ENCODE measurements at places on chromosomes 5 and 9. TPM values are rescaled to one million over a fixed set of nuclear protein-coding genes. Genes with fewer than 3 reads are reported as not detected.
A peak's percentile ranks its signal among the peaks of the same experiment; 100 is the strongest.

Gene PCDHGC4
- total RNA-seq = 4.0 TPM

Gene LCN9
- total RNA-seq = 0.72 TPM

Gene IER5L
- 1.0 TPM for total RNA-seq

Gene HSD17B3
- not detected for total RNA-seq

Gene PTGES
- 2.4 TPM for total RNA-seq

Gene UBLCP1
- 39.0 TPM for total RNA-seq

Gene CTNNA1
- total RNA-seq = 378 TPM

Gene OR2S2
- total RNA-seq = not detected

Gene OR1J2
- not detected for total RNA-seq

Gene PCDHA10
- 10.7 TPM for total RNA-seq

- no peak overlapping the region for H3K27ac ChIP-seq
- H3K36me3 ChIP-seq = no peaks in the 10 kb centered on the region
- DNase-seq = peak; percentile 10
- H3K4me3 ChIP-seq = no peak overlapping the region
- H3K4me1 ChIP-seq = no peaks in the 10 kb centered on the region
These were observed 156.8 kb downstream of the MACROH2A1 start for GRCh38 chr5:135242021-135242865.

DNA sequence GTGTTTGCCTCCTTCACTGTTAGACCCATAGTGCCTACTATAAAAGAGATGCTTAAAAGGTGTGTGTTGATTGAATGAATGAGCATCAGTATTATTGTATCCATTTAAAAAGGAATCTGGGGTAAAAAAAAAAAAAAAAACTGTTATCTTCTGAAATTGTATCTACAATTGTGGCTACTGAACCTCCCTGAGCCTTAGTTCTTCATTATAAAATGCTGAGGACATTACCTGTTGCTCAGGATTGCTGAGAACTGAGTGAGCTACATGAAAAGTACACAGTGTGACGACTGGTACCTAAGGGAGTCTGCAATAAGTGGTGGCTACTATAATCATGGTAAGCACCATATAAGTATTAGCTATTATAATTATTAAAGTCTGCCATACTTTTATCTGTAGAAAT, 270.7 kb downstream of the NR3C1 start:
- H3K27ac ChIP-seq = no peak overlapping the region
- H3K4me3 ChIP-seq = no peak overlapping the region
- H3K36me3 ChIP-seq = 0 out of 3 replicates have a peak, but pooled peaks cover 2% of the 10 kb centered on the region
- no peaks in the 10 kb centered on the region for H3K4me1 ChIP-seq

- H3K27me3 ChIP-seq = no peaks in the 10 kb centered on the region
- no peak for DNase-seq
- H3K27ac ChIP-seq = no peak overlapping the region
- H3K4me1 ChIP-seq = no peaks in the 10 kb centered on the region
These were observed 15.8 kb downstream of the UBE2QL1 start for GRCh38 chr5:6464441-6464840.

GRCh38 chr5:172110921-172111851, 76.8 kb downstream of the STK10 start:
- no peak overlapping the region for H3K4me3 ChIP-seq
- H3K27ac ChIP-seq = no peak overlapping the region
- peak; percentile 45 for DNase-seq
- no peaks in the 10 kb centered on the region for H3K4me1 ChIP-seq
- H3K27me3 ChIP-seq = no peaks in the 10 kb centered on the region

DNA sequence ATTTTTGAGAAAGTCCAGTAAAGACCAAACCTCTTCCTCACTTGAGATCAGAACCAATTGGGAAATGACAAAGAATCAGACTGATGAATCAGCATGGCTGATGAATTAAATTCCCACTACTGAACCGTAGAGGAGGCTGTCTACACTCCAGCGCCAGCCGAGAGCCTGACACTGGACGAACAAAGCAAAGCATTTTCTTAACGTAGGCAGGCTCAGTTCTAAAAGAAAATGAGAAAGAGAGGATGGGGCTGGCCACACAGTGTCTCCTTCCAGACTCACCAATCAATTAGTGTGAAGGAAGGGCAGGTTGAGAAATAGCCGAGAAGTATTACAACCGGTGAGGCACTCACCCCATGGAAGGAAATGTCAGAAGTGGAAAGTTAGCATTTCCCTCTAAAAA, 49.4 kb downstream of the ITGA1 start:
- no peaks in the 10 kb centered on the region for H3K4me1 ChIP-seq
- no peak overlapping the region for H3K27ac ChIP-seq
- H3K4me3 ChIP-seq = no peak overlapping the region
- no peak for DNase-seq

DNA sequence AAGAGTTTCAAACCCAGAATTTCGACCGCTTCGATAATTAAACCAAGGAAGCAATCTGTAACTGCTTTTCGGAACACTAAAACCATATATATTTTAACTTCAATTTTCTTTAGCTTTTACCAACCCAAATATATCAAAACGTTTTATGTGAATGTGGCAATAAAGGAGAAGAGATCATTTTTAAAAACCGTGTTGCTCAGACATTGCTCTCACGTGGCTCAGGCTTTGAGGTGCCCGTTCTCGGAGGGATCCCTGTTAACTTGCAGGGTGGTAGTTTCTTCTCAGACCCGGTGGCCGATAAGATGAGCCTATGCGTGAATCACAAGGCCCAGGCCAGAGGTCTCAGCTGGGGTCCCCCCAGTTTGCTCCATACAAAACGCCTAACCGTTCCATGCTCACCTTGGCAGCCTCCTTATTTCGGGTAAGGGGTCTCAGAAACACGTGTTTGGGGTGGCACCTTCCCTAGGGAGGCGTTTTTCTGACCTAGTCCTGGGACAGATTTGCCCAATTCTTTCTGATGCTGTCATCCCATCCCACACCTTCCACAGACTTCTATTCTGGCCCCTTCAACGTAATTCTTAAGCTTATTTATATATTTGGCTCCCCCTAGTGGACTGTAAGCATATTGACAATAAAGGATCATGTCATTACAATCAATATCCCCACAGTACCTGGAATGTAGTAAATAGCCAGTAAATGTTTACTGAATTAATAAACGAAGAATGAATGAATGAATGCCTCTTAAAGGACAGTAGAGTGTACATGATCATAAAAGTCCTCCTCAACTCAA, 48.1 kb downstream of the THBS4 start:
- H3K36me3 ChIP-seq = 0 out of 3 replicates have a peak, but pooled peaks cover 1% of the 10 kb centered on the region
- H3K4me3 ChIP-seq = no peak overlapping the region
- peak; percentile 42 for DNase-seq
- H3K4me1 ChIP-seq = no peaks in the 10 kb centered on the region
- no peak overlapping the region for H3K27ac ChIP-seq
- H3K27me3 ChIP-seq = no peaks in the 10 kb centered on the region

- no peaks in the 10 kb centered on the region for H3K36me3 ChIP-seq
- no peak overlapping the region for H3K4me3 ChIP-seq
- no peaks in the 10 kb centered on the region for H3K4me1 ChIP-seq
- no peak overlapping the region for H3K27ac ChIP-seq
- DNase-seq = no peak
These were observed 9.1 kb upstream of the DNAJC25 start for GRCh38 chr9:111621895-111622480.

DNA sequence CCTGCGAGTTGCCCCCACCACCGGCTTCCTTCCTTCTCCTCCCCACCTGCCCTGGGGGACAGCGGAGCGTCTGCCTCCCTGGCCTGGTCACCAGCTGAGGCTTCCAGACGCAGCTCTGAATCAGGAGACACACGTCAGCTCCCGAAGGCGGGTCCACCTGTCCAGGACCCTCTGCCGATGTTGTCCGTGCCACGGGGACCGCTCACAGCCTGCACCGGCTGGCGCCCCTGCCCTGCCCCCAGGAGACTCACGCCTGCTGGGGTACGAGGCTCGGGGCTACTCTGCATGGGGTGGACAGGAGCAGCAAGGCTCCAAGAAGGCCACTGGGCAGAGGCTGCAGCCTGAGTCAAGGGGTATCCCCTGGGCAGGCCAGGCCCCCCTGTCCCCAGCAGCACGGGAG, 1.9 kb upstream of the CCDC187 start:
- DNase-seq = no peak
- H3K36me3 ChIP-seq = no peaks in the 10 kb centered on the region
- H3K4me3 ChIP-seq = no peak overlapping the region
- H3K4me1 ChIP-seq = no peaks in the 10 kb centered on the region

DNA sequence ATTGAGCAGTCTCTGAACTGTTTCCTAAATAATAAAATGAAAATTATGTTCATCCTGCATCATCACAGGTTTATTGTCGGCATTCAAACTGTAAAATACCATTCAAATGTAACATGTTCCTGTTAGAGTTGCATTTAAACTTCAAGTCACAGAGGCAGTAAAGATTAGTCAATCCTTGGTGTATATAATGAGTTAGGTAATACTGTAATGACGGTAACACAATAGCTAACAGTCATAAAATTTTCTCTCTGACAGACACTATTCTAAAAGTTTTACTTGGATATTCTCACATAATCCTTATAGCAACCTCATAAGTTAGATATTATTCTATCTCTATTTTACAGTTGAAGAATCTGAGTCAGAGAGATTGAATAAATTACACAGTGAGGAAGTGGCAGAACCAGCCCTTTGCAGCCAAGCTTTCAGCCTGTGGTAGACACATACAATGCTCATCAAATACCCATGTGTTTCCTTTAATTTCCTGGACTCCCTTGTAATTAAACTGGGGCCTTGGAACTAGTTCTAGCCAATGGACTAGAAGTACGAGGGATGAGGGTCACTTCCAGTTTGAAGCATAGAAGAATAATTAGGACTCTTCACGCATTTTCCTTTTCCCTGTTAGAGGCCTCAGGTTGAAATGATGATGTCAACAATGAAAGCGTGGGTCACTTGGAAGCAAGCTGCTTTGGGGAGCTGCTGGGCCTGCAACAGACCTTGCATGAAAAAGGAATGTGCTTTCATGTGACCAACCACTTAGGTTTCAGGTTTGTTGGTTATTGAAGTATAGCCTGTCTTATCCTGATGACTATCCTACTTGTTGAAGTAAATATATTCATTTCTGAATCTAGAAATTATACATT, 12.3 kb upstream of the CAST start:
- H3K27me3 ChIP-seq = no peaks in the 10 kb centered on the region
- DNase-seq = no peak
- no peak overlapping the region for H3K27ac ChIP-seq
- no peak overlapping the region for H3K4me3 ChIP-seq
- no peaks in the 10 kb centered on the region for H3K36me3 ChIP-seq

GRCh38 chr5:157516006-157516405, 56.0 kb downstream of the NIPAL4 start:
- no peaks in the 10 kb centered on the region for H3K27me3 ChIP-seq
- H3K27ac ChIP-seq = no peak overlapping the region
- no peaks in the 10 kb centered on the region for H3K4me1 ChIP-seq
- H3K36me3 ChIP-seq = peaks cover 2% of the 10 kb centered on the region

DNA sequence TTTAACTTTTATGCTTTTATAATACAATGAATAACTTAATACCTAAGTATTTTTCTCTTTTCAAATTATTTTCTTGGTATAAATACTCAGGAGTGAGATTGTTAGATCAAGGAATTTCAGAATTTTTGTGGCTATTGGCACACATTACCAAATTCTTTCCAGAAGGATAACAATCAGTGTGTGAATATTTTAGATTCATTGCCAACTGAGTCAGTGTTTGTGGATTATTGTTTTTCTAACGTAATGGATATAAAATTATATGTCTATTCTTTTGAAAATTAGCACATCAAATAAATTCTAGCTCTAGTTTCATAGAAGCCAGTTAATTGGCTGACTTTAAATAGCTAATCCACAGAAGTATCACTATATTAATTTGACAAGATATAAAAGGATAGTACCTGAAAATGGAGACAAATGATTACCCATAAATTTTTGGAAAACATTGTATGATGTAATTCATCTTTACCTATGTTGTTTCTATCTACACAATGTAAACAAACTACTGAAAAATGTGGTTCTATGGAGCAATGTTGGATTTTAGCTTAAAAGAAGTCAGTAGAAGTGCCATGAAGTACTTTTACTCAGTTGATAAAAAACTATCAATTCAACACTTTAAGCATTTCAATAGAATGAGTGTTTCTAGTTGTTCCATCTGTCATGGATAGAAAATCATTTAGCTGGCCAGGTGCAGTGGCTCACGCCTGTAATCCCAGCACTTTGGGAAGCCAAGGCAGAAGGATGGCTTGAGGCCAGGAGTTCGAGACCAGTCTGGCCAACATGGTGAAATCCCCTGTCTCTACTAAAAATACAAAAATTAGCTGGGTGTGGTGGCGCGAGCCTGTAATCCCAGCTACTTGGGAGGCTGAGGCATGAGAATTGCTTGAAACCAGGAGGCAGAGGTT, 185.1 kb downstream of the ADAMTSL1 start:
- DNase-seq = no peak
- H3K4me1 ChIP-seq = no peaks in the 10 kb centered on the region
- no peak overlapping the region for H3K4me3 ChIP-seq
- no peak overlapping the region for H3K27ac ChIP-seq
- H3K36me3 ChIP-seq = no peaks in the 10 kb centered on the region

GRCh38 chr9:14072850-14073249, 241.1 kb downstream of the NFIB start:
- H3K36me3 ChIP-seq = no peaks in the 10 kb centered on the region
- no peak for DNase-seq
- no peaks in the 10 kb centered on the region for H3K4me1 ChIP-seq
- no peak overlapping the region for H3K27ac ChIP-seq
- no peaks in the 10 kb centered on the region for H3K27me3 ChIP-seq

DNA sequence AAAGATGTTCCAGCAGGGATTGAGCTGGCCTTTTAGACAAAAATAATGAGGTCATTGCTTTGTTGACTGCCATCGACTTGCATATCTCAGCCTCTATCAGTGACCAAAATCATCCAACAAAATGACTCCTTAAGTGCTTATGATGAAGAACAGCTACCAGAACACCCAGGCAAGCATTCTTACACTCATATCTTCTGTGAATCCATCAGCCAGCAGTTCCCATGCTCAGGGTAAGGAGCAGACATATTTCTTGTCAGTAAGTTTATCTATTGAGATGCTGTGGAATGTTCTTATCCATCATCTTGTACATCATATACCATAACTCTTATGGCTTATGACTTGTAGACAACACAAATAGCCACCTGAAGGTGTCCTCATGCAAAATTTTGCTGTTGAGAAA, 20.2 kb upstream of the SPDL1 start:
- no peak overlapping the region for H3K27ac ChIP-seq
- DNase-seq = no peak
- no peaks in the 10 kb centered on the region for H3K27me3 ChIP-seq
- no peaks in the 10 kb centered on the region for H3K36me3 ChIP-seq

DNA sequence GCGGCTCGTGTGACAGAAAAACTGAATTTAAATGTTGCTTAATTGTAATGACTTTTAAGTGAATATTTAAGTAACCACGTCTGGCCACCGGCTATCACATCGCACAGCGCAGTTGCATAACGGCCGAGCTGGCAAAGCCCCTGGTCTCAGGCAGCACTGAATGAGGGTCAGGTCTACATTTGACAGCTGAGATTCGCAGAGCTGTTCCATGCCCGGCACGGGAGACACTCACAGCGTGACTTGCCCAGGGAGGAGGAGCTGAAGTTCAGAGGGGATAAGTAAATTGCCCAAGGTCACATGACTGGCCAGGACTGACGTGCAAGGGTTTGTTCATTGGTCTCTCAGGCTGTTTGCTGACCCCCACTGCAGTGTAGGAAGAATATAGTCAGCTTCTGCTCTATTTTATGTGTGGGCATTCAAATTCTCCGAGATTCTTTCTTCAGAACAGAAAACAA, 17.4 kb upstream of the COL5A1 start:
- no peak for DNase-seq
- H3K27ac ChIP-seq = no peak overlapping the region
- no peaks in the 10 kb centered on the region for H3K4me1 ChIP-seq
- H3K4me3 ChIP-seq = no peak overlapping the region
- no peaks in the 10 kb centered on the region for H3K27me3 ChIP-seq
- H3K36me3 ChIP-seq = no peaks in the 10 kb centered on the region

GRCh38 chr9:132670457-132671391, at the start of gene GTF3C4:
GTF3C4 (plus strand) TSS chr9:132670464; CDS start chr9:132670599, 135 bp downstream.
- H3K27me3 ChIP-seq = no peaks in the 10 kb centered on the region
- peaks cover 13% of the 10 kb centered on the region for H3K36me3 ChIP-seq
- peak within 1 kb of the TSS; percentile 29 for H3K27ac ChIP-seq
- no peaks in the 10 kb centered on the region for H3K4me1 ChIP-seq
- H3K4me3 ChIP-seq = peak within 1 kb of the TSS; percentile 92

Data from H9 (cell line).